Neural progenitor cell (in vitro differentiated cells): ENCODE measurements at places on chromosomes 1 and 21. TPM values are rescaled to one million over a fixed set of nuclear protein-coding genes. Genes with fewer than 3 reads are reported as not detected.

DNA sequence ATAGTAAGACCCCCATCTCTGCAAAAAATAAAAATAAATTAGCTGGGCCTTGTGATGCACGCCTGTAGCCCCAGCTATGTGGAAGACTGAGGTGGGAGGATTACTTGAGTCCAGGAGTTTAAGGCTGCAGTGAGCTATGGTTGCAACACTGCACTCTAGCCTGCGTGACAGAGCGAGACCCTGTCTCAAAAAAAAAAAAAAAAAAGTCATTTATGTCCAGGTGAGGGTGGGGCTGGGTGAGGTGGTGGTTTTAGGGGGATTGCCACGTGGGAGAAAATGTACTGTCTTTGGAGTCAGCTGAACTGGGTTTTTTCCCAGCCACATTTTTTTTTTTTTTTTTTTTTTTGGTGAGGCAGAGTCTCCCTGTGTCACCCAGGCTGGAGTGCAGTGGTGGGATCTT is 6.7 kb downstream of the PIK3CD start:
- no peak for DNase-seq

GRCh38 chr1:160238408-160238807 is 23.9 kb downstream of the DCAF8 start:
- DNase-seq, result no peak

The STYXL2 gene
- total RNA-seq, result 0.06 and 0.59 TPM in 2 replicates

- peak; percentile 53 for DNase-seq
Measured at GRCh38 chr1:227729881-227730629, 5.0 kb downstream of the JMJD4 start.

The NEGR1 gene
- total RNA-seq, result 0.50 and 0.62 TPM in 2 replicates

The CA6 gene
- total RNA-seq, result not detected in 2 replicates

DNA sequence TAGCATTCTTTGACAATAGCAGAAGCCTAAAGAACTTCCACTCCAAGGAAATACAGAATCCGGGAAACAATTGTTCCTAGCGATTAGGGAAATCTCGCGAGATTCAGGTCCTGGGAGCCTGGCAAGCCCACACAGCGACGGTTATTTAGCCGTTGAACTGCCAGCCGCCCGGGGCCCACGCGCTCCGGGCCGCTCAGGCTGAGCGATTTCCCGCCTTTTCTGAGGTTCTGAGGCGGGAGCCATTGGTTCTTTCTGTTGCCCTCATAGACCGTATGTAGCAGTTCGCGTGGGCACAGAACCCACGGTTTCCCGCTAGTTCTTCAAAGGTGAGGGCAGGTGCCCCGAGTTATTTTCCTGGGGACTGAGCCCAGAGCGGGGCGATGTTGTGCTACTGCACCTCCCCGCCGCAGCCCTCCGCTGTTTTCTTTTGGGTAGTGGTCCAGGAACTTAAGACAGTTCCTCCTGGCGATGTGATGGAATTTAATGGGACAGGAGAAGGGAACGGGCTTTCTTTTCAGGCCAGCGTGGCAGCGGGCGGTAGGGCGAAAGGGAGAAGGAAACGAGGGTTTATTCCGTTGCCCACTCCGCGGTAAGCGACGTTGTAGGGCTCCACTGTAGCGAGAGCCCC is at the start of gene SYCP1:
TSS of gene SYCP1 (plus strand) at position 171 of the 628 bp plus-strand sequence. CDS start 602 bp downstream, outside the sequence.
- DNase-seq, result peak; percentile 6

The HAO2 gene
- not detected in 2 replicates for total RNA-seq

- DNase-seq, result peak; percentile 83
Measured at GRCh38 chr21:36698981-36699545, at the start of gene SIM2. TSS of gene SIM2 (plus strand) at chr21:36699115. CDS start at chr21:36699747, 632 bp downstream.

The LCA5L gene
- total RNA-seq, result 2.6 and 4.7 TPM in 2 replicates

DNA sequence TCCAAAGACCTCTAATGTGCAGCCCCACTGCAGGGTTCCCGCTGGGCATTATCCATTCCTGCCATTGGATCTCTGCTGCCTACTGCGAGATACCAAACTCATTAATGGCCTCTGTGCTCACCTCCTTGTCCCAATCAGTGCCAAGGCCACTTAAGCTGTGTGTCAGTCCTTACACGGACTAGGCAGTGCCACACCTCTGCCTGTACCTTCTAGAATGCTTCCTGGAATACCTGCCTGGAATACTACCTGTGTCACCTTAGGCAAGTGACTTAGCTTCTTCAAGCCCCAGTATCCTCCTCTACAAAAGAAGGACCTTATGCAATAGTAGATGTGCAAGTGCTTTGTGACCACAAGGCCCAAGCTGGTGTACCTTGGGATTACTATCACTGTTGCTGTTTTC is 100.1 kb downstream of the FOXD2 start:
- no peak for DNase-seq

The CRB1 gene
- 2.3 and 2.6 TPM in 2 replicates for total RNA-seq

DNA sequence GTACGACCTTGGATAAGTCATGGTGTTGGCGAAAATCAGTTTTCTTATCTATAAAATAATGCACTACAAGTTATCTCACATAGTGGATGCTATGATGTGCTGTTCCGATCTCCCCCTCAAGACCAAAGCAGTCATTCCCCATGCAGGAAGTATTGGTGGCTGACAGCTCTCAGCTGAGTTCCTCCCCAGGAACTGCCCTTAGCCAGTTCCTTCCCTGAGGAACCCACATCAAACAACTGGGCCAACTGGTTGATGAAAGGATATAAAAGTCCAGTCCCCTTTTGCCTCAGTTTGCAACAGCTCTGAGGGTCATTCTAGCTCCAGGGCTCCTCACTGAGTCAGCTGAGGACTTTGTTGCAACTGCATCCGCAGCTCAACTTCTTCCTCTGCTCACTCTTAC is 16.1 kb upstream of the SLAMF1 start:
- no peak for DNase-seq

GRCh38 chr1:173408886-173409285 is 68.2 kb upstream of the PRDX6 start:
- no peak for DNase-seq

- no peak for DNase-seq
Measured at GRCh38 chr1:214458541-214458940, 92.9 kb downstream of the PTPN14 start.

DNA sequence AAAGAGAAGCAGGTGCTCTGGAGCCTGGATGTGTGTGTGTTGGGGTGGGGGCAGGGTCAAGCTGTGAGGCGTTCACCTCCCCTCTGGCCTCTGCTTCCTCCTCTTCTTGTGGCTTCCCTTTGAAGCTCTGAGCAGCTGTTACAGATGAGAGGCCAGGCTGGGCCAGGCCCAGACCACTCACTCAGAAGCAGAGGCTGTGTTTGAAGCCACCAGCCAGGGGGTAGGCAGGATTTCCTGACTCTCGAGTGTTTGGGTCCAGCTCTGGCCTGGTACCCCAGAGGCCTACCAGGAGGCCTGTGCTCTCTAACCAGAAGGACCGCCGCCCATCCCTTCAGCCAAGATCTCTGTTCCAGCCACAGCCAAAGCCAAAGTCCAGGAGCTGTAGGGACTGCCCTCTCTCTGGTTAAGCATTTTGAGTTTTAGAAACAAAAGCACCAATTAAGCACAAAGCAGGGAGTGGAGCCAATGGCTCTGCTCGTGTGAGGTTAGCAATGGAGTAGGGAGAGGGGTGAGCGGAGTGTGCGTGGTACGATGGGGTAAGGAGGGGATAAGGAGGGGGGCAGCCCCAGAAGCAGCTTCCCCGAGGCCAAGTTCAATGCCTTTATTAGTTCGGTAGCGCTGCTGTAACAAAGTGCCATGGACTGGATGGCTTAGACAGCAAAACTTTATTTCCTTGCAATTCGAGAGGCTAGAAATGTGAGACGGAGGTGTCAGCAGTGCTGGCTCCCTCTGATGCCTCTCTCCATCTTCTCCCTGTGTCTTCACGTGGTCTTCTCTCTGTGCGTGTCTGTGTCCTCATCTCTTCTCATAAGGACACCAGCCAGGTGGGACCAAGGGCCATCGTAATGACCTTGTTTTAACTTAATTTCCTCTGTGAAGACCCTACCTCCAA is 20.5 kb downstream of the RCSD1 start:
- no peak for DNase-seq

DNA sequence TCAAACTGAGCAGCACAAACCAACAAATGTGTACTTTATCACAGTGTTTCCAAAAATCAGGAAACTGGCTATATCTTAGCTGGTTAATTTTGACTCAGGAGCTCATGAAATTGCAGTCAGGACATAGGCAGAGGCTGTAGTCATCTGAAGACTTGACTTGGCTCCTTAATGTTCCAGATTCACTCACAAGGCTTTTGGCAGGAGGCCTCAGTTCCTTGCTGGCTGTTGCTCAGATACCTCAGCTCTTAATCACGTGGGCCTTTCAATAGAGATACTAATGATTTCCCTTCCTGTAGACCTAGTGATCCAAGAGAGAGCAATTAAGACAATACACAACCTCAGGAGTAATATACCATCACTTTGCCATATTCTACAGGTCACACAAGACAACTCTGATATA is 537.7 kb downstream of the BRINP3 start:
- no peak for DNase-seq

DNA sequence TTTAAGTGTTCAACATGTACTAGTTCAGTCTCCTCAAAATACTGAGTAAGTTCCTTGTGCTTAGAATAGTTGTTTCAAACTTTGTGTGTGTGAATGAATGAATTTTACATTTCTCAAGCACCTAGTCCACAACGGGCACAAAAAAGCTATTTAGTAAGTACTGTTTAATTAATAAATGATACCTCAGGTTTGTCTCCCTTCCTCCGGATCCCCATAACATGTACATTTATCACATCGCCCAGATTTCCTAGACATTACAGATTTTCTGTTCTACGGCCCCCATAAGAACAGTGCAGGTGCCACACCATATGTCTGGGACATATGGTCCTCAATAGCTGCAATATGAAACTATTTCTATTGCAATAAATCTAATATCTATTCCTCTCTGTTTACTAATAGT is 1.3 kb upstream of the TTF2 start:
- no peak for DNase-seq

GRCh38 chr21:43913928-43914327 is 48.9 kb downstream of the AGPAT3 start:
- DNase-seq, result no peak
